NCI-H1092 (cell line): ENCODE measurements at places on chromosomes 4 and X.
A peak's percentile ranks its signal among the peaks of the same experiment; 100 is the strongest.

DNA sequence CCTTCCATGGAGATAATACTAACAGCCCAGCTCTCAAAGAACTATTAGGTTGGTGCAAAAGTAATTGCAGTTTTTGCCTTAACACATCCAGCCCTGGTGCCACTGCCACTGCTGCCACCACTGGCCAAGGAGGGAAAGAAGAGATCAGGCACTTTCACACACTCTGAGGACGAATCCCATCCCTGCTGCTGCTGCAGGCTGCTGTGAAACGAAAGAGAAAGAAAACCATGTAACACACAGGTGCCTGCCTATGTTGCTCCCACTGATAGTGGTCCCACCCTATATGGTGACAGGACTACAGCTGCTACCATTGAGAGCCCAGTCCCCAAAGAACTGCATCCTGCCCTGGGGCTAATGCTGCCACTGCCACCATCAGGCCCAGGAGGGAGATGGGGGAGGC, 35.1 kb downstream of the TMLHE start:
- no peak for DNase-seq

DNA sequence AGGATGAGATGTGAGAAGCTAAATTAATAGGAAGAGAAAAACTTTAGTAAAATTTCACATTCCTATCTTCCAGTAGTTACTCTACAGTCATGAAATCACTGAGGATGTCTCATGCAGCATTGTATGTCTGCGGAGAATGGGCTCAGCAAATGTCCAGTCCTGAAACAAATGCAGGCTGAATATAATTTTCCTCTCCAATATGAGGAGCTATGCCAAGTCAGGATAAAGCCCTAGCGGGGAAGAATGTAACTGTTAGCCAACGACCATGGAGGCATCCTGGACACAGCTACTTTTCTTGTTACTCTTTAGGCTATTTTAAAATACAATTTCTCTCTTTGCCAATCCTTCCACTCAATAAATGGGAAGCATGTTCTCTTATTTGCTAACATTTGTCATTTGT, 127.7 kb downstream of the PRKX start:
- peak; percentile 6 for DNase-seq

DNA sequence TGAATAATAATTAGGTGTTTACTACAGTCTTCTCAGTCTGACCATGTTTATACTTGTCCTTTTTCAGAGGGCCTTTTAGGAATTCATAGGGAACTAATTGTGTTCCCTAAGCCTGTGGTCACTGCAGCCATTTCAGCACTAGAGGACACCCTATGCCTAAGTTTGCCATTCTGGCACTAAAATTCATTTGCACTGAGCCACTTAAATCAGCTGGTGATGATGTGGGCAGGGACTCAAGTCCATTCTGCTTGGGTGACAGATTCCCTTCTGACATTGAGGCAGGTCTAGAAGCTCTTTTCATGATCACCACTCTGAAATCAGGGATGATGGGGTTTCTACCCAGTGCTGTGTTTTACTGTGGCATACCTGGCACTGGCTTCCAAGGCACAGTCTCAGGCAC, 1178.9 kb upstream of the DIAPH2 start:
- DNase-seq: no peak

DNA sequence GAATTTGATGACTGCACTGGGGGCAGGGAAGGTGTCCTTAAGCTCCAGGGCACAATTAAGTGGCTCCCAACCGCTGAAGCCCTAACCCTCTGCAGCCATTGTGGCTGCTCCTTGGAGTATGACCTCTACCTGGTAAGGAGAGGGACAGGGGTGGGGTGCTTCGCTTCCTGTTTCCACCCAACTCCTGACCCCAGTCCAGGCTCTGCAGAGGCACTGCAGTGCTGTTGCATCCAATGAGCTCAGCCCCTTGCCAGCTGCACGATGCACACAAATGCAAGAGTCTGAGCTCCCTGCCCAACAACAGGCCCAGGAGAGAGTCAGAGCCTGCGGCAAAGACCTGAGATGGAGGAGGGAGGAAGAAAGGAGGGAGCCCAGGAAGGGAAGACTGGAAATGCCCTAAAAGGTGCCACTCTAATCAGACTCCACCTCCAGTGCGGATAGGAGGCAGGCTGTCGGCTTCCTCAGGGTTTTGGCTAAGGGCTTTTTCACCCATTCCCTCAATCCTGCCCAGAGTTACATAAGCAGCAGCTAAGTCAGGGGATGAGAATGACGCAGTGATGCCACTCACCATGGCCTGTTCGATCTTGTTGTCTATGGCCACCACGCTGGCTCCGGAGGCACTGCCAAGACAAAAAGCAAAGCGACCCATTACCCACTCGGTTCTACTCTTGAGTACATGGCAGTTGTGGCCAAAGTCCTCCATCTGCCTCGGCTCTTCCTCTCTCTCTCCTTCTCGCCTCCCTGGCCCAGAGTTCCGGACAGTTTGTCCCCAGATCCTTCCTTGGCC, 60.1 kb downstream of the TSC22D3 start:
- no peak for DNase-seq

DNA sequence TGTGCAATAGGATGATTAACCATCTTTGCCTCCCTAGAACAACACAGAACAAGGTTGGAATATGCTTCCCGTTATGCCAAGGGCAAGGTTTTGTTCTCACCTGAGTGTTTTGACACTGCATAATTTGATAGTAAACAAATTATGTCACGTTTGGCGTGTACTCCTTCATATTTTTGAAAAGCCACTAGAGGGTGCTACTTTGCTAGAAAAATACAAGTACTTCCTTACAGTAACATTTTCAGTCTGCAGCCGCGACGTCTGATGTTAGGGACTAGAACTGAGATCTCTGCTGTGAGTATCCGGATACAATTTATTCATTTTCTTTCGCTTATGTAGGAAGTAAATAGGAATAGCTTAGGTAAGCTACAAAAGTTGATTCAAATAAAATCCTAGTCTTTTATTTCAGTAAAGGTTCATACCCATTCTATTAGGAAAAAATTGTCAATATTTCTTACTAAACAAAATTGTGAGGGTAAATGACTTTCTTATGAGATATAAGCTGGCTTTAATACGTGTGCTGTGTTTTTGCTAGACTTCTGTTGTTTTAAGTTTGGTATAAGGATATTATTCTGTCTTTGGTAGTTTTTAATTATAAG, 181.1 kb upstream of the WDFY3 start:
- peak; percentile 68 for DNase-seq

GRCh38 chr4:11866391-11866790, 437.7 kb upstream of the HS3ST1 start:
- DNase-seq: no peak

- DNase-seq: no peak
Measured at GRCh38 chr4:48939785-48940184, 33.2 kb upstream of the OCIAD2 start.

DNA sequence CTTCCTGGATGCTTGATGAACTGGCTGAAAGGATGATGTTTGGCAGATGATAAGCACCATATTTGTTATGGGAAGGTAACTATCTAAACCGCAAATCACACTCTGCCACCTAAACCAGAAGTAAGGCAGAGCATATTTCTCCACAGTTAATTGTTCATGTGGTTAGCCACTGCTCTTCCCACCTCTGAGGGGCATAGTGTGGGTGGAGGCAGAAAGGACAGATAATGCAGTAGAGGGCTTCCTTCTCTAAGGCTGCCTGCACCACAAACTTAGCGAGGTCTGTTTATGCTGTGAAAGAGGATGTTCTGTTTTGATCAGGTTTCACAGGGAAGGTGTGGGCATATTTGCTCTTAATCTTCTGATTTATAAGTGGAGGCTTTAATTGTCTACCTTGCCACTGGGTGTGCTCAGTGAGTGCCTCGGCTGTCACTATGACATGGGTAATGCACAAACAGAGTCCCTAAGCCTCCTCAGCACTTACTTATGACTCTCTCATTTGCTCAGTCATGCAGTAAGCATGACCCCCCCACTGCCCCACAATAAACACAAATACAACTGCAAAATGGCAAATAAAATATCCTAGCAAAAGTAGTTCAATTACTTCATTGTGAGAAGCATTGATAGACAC, 401.0 kb downstream of the TMA16 start:
- no peak for DNase-seq

DNA sequence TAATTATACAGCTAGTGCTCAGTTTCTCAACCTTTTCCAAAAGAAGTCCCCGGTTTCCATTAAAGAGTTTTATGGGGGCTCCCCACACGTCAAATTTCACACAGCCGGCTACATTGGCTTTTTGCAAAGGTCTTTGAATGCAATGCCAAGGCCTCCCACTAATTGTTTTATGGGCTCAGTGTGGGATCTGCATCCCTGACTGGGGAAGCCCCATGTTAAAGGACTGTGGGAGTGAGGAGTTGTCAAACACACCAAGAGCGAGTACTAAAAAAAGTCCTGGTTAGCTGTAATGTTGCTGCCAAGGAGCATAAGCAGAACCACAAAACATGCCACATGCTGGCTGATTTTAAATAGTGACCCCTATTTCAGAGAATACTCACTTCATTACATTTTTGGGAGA, 162.6 kb downstream of the BMPR1B start:
- DNase-seq: no peak

- DNase-seq: no peak
Measured at GRCh38 chr4:76688619-76689144, 209.3 kb downstream of the SOWAHB start.

GRCh38 chrX:115694028-115694427, 133.1 kb downstream of the PLS3 start:
- no peak for DNase-seq

DNA sequence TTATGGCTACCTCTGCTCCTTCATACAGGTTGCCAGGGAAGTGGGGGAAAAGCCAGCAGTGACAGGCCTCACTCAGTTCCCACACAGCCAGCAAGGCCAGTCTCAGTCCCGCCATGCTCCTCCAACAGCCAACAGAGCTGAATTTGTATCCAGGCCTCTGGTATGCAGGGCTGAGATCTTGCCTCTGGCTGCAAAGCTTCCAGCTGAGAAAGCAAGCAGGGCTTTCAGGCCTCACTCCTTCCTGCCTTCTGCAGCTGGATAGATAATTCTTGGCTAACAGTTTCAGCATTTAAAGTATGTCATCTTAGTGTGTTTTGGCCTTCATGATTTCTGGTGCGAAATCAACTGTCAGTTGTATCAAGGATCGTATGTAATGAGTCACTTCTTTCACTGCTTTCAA, 103.6 kb downstream of the GNL3L start:
- DNase-seq: no peak

GRCh38 chr4:187294861-187295260, 571.2 kb upstream of the FAT1 start:
- no peak for DNase-seq

- no peak for DNase-seq
Measured at GRCh38 chrX:5449323-5449722, 779.3 kb downstream of the NLGN4X start.

- DNase-seq: no peak
Measured at GRCh38 chrX:23884427-23885024, 23.2 kb downstream of the APOO start.

DNA sequence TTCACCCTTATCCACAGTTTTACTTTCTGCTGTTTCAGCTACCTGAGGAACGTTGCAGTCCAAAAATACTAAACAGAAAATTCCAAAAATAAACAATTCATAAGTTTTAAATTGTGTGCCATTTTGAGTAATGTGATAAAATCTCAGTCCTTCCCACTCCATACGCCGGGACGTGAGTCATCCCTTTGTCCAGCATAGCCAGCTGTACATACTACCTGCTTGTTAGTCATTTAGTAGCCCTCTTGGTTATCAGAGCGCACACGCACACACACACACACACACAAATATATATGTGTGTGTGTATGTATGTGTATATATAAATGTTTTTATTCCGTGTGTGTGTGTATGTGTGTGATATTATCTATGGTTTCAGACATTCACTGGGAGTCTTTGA, 4.8 kb upstream of the CCSER1 start:
- DNase-seq: no peak

DNA sequence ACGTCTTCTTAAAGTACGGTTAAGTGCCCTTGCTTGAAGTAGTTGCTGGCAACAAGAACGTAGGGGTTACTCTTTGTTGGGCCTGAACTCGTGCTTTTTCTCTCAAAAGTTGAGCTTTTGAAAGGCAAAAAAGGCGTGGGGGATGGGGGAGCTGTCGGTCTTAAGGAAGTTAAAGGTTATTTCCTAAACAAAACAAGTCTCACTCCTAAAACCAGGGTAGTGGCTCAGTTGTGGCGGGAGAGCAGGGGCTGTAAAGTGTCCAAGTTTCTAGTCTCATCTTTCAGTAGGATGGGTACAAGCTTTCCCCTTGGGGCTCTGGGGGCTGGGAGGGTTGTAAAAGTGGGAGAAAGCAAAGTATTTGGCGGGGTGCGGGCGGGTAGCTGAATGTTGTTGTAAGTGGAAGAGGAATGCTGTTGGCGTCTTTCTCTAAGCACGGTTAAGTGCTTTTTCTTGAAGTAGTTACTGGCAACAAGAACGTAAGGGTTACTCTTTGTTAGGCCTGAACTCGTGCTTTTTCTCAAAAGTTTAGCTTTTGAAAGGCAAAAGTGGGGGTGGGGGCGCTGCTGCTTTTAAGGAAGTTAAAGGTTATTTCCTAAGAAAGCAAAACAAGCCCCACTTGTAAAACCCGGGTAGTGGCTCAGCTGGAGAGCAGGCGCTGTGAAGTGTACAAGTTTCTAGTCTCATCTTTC, 904 bp upstream of the WDR1 start:
- DNase-seq: no peak

- no peak for DNase-seq
Measured at GRCh38 chr4:111632641-111633151, 512.6 kb upstream of the FAM241A start.

- DNase-seq: no peak
Measured at GRCh38 chr4:24559889-24560288, 24.5 kb downstream of the DHX15 start.
